PC-9 (cell line): ENCODE measurements at places on chromosomes 16 and 17. TPM values are rescaled to one million over a fixed set of nuclear protein-coding genes. Genes with fewer than 3 reads are reported as not detected.

GRCh38 chr16:48099455-48099854, 56.3 kb downstream of the ABCC12 start:
- H3K4me3 ChIP-seq = no peak overlapping the region
- H3K27ac ChIP-seq = no peak overlapping the region
- H3K4me1 ChIP-seq = no peaks in the 10 kb centered on the region
- DNase-seq = no peak

- no peaks in the 10 kb centered on the region for H3K36me3 ChIP-seq
- no peak overlapping the region for H3K27ac ChIP-seq
- DNase-seq = no peak
- peaks cover 35% of the 10 kb centered on the region for H3K27me3 ChIP-seq
- H3K4me3 ChIP-seq = no peak overlapping the region
Observed at GRCh38 chr17:79699386-79700036, 31.2 kb upstream of the ENPP7 start.

DNA sequence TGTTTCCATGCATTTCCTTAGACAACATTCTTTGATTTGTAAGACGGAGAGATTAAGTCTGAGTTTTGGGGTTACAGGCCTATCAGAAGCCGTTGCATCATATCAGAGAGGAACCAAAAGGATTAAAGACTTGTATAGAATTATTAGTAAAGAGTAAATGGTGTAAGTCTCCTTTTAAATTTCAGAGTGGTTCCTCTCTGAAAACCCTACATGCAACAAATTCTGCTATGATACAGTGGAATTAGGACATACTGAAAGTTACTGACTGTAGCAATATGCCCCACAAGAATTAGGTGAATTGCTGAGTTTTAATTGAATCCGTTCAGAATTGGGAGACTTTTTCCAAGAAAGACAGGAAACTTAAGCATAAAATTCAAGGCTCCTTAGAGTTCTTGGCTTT, 221.6 kb downstream of the FTO start:
- peak overlapping the region; percentile 33; the same call in 1 of the 2 replicates for H3K27ac ChIP-seq
- no peak for DNase-seq
- H3K4me1 ChIP-seq = peaks cover 20% of the 10 kb centered on the region
- no peaks in the 10 kb centered on the region for H3K27me3 ChIP-seq
- no peaks in the 10 kb centered on the region for H3K36me3 ChIP-seq

- H3K36me3 ChIP-seq = no peaks in the 10 kb centered on the region
- DNase-seq = no peak
- H3K4me3 ChIP-seq = no peak overlapping the region
- peaks cover 39% of the 10 kb centered on the region for H3K27me3 ChIP-seq
- H3K27ac ChIP-seq = no peak overlapping the region
- 0 out of 2 replicates have a peak, but pooled peaks cover 4% of the 10 kb centered on the region for H3K4me1 ChIP-seq
Observed at GRCh38 chr17:55259684-55260111, 5.1 kb upstream of the HLF start.

DNA sequence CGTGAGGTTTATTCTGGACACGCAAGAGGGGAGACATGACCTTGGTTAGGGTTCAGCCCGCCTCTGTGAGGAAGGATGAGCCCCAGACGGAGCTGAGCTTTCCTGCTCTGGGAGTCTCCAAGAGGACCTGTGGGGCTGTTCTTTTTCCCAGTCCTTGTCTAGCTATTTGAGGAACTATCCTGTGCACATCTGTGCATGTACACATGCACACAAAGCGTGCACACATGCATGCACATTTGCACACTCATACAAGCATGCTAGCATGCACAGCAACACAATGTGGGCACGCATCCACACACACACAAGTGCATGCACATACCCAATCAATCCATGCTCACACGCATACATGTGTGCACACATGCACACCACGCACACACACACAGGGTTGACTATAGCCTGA, 40.4 kb downstream of the ABCC6 start:
- H3K4me3 ChIP-seq = no peak overlapping the region
- H3K27ac ChIP-seq = no peak overlapping the region

GRCh38 chr16:22762486-22762885, 51.5 kb upstream of the HS3ST2 start:
- no peaks in the 10 kb centered on the region for H3K36me3 ChIP-seq
- no peaks in the 10 kb centered on the region for H3K27me3 ChIP-seq
- H3K4me3 ChIP-seq = no peak overlapping the region
- DNase-seq = no peak
- H3K4me1 ChIP-seq = no peaks in the 10 kb centered on the region

DNA sequence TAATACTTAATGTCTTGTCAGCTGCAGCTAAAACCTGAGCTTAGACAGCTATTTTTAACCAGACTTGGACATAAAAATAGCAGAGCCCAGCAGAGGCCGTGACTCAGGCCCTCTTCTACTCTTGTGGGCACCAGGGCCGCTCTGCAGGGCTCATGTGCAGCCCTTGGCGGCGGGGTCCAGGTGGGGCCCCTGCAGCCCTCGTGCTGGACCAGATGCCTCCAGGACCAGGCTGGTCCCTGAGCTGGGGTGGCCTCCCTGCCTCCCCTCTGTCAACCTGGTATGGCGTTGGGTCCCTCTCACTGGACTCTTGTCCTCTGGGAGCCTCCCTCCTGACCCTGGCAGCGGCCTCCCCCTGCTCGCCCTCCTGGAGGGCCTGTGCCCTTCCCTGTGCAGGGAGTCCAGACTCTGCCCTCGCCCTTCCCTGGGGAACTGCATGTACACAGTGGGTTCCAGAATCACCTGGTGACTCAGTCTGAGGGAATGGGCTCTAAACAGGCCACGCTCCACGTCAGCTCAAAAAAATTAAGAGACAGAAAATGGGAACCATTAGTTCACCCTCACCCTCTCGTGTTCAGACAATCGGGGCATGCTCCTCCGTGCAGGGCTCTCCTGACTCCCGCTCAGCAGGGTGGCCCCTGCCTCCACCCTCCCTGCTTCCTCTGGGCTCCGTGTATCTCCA, 9.7 kb downstream of the CDK5R1 start:
- H3K4me1 ChIP-seq = no peaks in the 10 kb centered on the region
- no peaks in the 10 kb centered on the region for H3K36me3 ChIP-seq
- peak; percentile 35 for DNase-seq
- no peak overlapping the region for H3K27ac ChIP-seq

- H3K27ac ChIP-seq = no peak overlapping the region
- DNase-seq = no peak
- peaks cover 7% of the 10 kb centered on the region; the same call in 1 of the 2 replicates for H3K4me1 ChIP-seq
- H3K36me3 ChIP-seq = peaks cover 7% of the 10 kb centered on the region
- no peaks in the 10 kb centered on the region for H3K27me3 ChIP-seq
- no peak overlapping the region for H3K4me3 ChIP-seq
Observed at GRCh38 chr17:2703606-2704005, 8.0 kb downstream of the CLUH start.

DNA sequence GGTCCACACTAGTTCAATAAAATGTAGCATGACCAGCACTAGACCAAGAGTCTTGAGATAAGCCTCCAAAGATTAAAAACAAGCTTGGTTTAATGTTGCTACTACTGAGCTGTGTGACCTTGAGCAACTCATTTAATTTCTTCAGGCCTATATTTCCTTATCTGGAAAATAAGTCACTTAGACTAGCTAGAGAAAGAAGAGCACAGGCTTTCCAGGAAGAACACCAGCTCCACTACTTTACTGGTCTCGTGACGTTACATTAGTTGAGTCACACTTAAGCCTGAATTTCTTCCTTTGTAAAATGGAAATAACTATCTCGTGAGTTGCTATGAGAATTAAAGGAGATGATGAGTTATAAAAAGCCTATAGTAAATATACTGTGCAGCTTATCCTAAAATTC, 5.4 kb downstream of the HELZ start:
- peaks cover 17% of the 10 kb centered on the region; the same call in 1 of the 2 replicates for H3K36me3 ChIP-seq
- peaks cover 15% of the 10 kb centered on the region for H3K4me1 ChIP-seq
- H3K27ac ChIP-seq = no peak overlapping the region
- no peaks in the 10 kb centered on the region for H3K27me3 ChIP-seq
- no peak overlapping the region for H3K4me3 ChIP-seq
- DNase-seq = no peak

- DNase-seq = peak; percentile 97
- no peaks in the 10 kb centered on the region for H3K27me3 ChIP-seq
- peak overlapping the region; percentile 15; the same call in 1 of the 2 replicates for H3K4me3 ChIP-seq
- peaks cover 11% of the 10 kb centered on the region; the same call in 1 of the 2 replicates for H3K36me3 ChIP-seq
- H3K27ac ChIP-seq = peak overlapping the region; percentile 95
Observed at GRCh38 chr17:37476431-37477120, 13.1 kb upstream of the DUSP14 start.

GRCh38 chr16:21598206-21598605, 1.2 kb upstream of the METTL9 start:
- H3K36me3 ChIP-seq = no peaks in the 10 kb centered on the region
- peak overlapping the region; percentile 74 for H3K4me3 ChIP-seq
- no peaks in the 10 kb centered on the region for H3K27me3 ChIP-seq
- peaks cover 29% of the 10 kb centered on the region for H3K4me1 ChIP-seq

DNA sequence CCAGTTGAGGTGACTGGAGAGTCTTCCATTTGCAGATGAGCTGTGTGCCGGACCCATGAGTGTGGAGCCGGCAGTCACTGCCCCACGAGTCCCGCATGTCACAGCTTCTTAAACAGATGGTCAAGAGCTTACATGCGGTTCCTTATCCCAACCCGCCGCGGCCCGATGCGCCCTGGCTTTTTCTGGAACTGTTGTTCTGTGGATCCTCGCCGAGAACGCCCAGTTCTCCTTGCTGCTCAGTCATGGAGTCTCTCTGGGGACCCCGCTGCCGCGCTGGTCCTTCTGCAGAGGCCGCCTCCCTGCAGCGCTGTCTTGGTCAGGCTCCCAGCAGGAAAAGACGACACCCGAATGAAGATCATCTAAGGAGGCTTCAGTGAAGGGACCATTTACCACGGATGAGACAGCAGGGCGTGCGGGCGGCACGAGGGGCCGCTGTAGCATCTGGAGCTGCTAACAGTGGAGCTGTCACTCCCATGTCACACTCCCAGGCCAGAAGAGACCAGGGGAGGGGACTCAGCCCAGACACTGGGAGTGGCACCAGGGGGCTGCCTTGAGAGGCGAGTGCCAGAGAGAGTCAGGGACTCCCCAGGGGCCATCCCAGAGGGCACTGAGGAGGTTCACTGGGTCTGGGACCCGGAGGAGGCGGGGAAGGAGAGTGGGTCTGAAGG, 10.8 kb upstream of the LGALS3BP start:
- no peak overlapping the region for H3K27ac ChIP-seq
- H3K36me3 ChIP-seq = peaks cover 15% of the 10 kb centered on the region
- H3K4me1 ChIP-seq = peaks cover 33% of the 10 kb centered on the region
- H3K27me3 ChIP-seq = no peaks in the 10 kb centered on the region

GRCh38 chr16:75382611-75383010, 50.7 kb downstream of the CFDP1 start:
- H3K27me3 ChIP-seq = no peaks in the 10 kb centered on the region
- DNase-seq = no peak
- H3K27ac ChIP-seq = no peak overlapping the region
- H3K4me1 ChIP-seq = peaks cover 28% of the 10 kb centered on the region

DNA sequence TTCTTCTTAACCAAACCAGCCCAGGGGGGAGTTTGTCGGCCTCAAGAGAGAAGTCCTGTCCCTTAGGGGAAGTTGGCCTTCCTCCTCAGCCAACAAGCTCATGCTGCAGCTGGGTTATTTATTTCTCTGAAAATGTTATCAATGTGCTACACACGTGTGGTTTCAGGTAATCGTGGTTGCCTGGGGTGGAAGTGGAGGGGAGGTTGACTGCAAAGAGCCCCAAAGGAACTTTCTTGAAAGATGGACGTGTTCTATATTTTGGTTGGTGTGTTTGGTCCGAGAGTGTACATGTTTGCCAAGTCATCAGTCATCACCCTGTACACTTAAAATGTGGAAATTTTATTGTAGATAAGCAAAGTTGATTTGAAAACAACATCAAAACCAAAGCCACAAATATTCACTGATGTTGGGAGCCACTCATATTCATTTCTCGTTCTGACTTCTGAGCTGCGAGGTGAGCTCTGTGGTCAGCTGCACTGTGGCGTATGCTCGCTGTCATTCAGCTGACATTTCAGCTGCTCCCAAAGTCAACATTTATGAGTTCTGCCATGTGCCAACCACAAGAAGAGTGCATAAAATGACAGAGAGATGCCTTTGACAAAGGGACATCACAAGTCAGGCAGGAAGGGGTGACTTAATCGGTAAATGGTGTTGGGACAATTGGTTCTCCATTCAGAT, 26.5 kb upstream of the ADGRG1 start:
- no peak overlapping the region for H3K4me3 ChIP-seq
- no peaks in the 10 kb centered on the region for H3K36me3 ChIP-seq
- no peak for DNase-seq
- no peaks in the 10 kb centered on the region for H3K27me3 ChIP-seq
- no peak overlapping the region for H3K27ac ChIP-seq

DNA sequence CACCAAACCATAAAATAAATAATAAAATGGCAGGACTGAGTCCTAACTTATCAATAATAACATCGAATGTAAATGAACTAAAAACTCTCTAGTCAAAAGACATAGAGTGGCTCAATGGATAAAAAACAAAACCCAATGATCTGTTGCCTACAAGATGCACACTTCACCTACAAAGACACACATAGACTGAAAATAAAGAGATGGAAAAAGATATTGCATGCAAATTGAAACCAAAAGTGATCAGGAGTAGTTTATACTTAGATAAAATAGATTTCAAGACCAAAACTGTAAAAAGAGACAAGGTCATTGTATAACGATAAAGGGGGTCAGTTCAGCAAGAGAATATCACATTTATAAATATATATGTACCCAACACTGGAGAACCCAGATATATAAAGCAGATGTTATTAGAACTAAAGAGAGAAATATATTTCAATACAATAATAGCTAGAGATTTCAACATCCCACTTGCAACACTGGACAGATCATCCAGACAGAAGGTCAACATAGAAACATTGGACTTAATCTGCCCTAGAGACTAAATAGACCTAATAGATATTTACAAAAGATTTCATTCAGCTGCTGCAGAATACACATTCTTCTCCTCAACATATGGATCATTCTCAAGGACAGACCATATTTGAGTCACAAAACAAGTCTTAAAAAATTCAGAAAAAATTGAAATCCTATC, 29.8 kb downstream of the SLC47A2 start:
- H3K4me1 ChIP-seq = peaks cover 4% of the 10 kb centered on the region
- peaks cover 10% of the 10 kb centered on the region; the same call in 1 of the 2 replicates for H3K36me3 ChIP-seq
- H3K4me3 ChIP-seq = no peak overlapping the region
- H3K27me3 ChIP-seq = no peaks in the 10 kb centered on the region
- H3K27ac ChIP-seq = no peak overlapping the region

GRCh38 chr17:63542942-63543821, 7.1 kb upstream of the DCAF7 start:
- H3K27ac ChIP-seq = no peak overlapping the region
- DNase-seq = no peak
- no peaks in the 10 kb centered on the region for H3K36me3 ChIP-seq
- H3K4me3 ChIP-seq = no peak overlapping the region

Gene SMIM36
- not detected in 2 replicates for total RNA-seq

Gene UMOD
- total RNA-seq = not detected in 2 replicates

Gene SPNS3
- 14.8 and 15.9 TPM in 2 replicates for total RNA-seq

Gene PLXDC1
- total RNA-seq = 2.5 and 2.9 TPM in 2 replicates

Gene VAT1L
- total RNA-seq = not detected in 2 replicates

Gene RNF135
- 22.9 and 23.4 TPM in 2 replicates for total RNA-seq

Gene TMEM238L
- not detected in 2 replicates for total RNA-seq

Gene ADGRG1
- 105 and 131 TPM in 2 replicates for total RNA-seq

Gene MYH2
- total RNA-seq = not detected in 2 replicates

Gene LGALS9
- 11.2 and 14.5 TPM in 2 replicates for total RNA-seq
